Coronary artery (tissue), 2 donors: ENCODE measurements at places on chromosomes 7 and 10.

DNA sequence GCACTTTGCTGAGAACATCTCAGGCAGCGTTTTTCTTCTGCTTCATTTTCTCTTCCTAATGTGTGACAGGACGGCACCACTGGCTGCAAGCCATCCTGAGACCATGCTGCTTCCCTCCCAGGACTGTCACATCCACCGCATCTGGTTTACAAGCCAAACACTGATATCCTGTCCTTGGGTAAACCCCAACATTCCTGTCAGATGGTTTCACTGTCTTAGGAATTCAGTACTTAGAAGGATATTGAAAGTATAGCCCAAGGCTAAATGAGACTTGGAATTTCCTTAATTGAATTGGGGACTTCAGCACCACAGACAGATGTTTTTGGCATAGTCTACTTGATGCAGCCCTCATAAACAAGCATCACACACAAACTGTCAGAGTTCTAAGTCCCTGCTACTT, 74.2 kb upstream of the PLXNA4 start:
- DNase-seq = no peak

DNA sequence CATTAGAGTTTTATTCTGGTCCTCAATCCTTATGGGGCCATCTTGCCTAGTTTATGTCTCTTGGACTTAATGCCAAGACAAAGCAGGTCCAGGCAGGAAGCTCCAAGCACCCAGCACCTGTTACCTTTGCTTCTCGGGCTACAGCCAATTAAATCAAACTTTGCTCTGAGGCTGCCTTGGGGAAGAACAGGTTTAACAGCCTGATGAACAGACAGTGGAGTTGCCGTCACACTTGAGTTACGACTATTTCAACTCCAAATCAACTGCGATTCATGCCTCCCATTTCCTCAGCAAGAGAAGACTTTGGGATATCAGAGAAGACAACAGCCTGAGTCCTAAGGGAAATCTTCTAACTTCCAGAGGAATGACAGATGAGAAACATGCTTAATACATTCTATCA, 62.2 kb downstream of the XPNPEP1 start:
- no peak for DNase-seq

DNA sequence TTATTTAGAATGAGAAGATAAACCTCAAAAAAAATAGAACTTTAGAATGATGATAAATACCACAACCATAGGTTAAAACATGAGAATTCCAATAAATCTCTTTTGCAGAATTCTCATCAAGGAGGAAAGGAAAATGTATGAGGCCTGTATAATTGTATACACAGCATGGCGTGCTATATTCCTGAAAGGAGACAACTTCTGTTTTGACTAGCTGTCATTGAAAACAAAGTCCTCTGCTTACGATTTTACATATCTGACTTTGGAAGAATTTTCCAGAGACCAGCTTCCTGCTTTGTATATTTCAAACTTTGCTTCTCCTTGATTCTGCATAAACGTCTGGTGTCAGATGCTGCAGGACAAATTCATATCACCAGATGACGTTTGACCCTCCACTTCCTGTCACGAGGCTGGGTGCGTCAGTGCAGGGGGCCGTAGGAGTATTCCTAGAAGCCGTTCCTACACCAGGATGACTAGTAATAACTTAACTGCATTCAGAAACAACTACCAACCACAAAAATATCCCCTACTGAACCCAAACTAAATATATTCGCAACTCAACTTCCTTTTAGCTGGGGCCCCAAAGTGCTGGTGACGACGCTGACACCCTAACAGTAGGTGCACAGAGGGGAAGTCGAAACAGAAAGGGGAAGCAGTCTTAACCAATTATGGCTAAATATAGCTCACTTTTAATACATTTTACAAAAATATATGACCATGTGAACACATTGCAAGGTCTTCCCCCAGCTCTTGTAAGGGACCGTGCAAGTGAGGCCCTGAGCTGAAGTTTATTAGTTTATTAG, 178.6 kb upstream of the INHBA start:
- no peak for DNase-seq

- no peak for DNase-seq
Observed at GRCh38 chr7:101935521-101936141, 118.2 kb downstream of the CUX1 start.

DNA sequence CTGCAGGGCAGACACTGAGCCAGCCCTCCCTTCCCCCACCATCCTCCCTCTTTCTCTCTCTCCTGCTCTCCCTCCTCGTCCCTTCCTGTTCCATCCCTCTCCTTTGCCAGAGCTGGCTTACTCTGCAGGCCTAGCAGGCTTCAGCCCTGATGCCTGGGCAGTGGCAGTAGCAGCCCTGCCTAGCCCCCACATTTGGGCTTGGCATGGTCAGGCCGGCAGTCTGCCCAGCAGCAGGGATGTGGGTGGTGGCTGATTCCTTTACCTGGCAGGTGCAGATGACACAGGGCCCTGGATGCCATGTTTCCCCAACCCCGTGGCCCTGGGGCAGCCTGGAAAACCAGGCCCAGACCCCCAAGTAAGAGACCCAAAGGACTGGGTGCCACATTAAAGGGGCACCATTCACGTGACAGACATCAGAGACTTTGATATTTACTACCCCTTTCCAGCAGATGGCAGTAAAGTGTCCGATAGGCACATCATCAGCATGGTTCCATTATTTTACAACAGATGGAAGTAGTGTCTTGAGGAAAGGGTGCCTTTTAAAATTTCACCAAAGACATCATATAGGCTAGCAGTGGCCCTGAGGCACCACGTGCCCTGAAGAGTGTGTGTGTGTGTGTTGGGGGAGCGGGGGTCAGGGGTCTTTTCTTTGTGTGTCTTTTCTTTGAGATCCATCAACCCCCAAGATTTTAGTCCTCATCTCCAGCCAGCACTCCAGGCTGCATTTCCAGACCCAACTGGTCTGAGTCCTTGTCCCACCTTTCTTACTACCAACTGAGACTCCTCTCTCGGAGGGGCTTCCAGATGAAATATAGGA, 5.9 kb downstream of the KCP start:
- no peak for DNase-seq
